SK-N-SH (cell line): ENCODE measurements at places on chromosomes 16 and 17. TPM values are rescaled to one million over a fixed set of nuclear protein-coding genes. Genes with fewer than 3 reads are reported as not detected.

DNA sequence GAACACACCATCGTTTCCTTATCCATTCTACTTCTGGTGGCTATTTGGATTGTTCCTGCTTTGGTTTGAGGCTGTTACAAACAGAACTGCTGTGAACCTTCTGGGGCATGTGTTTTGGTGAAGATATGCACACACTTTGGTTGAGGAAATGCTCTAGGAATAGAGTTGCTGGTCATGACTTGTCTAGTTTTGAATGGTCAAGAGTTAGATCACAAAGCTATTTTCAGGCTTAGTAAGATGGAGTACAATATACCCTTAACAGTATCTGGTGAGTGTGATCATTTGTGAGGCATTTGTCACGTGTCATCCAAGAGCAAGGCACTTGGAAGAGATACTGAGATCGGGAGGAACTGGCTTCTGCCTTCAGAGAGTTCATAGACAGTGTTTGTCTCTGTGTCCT, 47.0 kb upstream of the CACNG5 start:
- no peak overlapping the region for H3K4me3 ChIP-seq
- no peak for DNase-seq
- peaks cover 80% of the 10 kb centered on the region for H3K36me3 ChIP-seq

GRCh38 chr16:373020-373598, 2.8 kb upstream of the MRPL28 start:
- no peaks in the 10 kb centered on the region for H3K27me3 ChIP-seq
- peaks cover 20% of the 10 kb centered on the region; the same call in 1 of the 2 replicates for H3K4me1 ChIP-seq
- no peak overlapping the region for H3K27ac ChIP-seq

DNA sequence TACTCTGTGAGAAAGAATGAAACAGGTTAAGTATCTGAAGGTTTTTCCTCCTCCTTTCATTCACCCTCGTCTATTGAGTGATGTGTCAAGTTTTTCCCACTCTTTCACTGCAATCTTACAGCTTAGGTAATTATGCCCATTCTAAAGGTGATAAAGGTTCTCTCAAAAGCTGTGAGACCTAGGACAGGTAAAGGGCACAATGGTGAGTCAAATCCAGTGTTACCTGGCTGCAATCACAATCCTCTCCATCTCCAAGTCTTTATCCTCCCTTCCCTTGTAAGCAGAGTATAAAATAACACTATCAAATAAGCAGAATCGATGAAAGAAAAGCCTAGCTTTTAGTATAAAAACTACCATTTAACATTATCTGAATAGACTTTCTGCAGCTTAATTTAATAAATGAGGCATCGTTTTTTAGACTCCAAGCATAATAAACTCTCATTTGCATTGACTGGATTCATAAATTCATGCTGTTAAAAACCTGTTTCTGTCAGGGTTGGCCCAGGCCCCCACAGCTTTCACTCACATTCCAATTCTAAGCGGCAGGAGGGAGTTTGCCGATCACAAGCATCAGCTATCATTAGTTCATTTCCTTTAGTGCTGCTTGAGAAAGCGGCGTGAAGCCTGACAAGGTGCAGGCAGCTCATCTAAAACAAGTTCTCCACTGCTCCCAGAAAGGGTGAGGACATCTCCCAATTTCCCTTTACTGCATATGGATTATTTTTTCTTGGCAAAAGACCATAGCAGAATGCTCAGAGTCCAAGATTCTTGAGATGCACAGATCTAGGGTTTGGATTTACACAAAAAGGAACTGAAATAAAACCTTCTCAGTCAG, 67.8 kb downstream of the CDH8 start:
- H3K4me1 ChIP-seq: no peaks in the 10 kb centered on the region
- no peaks in the 10 kb centered on the region for H3K36me3 ChIP-seq
- H3K4me3 ChIP-seq: no peak overlapping the region
- no peak for DNase-seq

DNA sequence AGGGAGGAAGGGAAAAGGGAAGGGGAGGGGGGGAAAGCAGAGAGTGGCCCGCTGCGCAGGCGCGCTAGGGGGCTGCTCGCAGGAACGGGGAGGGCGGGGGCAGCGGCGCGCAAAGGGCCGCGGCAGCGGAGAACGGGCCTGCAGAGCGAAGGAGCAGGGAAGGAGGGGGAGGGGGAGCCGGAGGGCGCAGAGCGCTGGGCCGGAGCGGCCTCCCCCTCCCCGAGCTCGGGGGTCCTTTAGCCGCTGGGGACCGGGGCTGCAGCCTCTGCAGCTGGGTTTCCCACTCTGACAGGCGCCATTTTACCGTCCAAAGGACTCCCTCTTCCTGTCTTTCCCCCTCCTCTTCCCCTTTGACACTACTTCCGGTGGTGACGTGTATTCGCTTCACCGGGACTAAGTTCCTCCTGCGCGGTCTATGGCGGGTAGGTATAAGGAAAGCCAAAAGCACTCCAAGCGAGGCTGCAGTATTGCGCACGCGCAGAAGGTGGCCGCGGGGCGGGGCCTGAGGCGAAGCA, at the start of gene CTDNEP1:
CTDNEP1 (minus strand) TSS at position 74 of the 515 bp plus-strand sequence. CDS start 438 bp downstream, outside the sequence.
- H3K4me1 ChIP-seq: peaks cover 23% of the 10 kb centered on the region
- DNase-seq: peak; percentile 96
- H3K36me3 ChIP-seq: peaks cover 19% of the 10 kb centered on the region
- no peaks in the 10 kb centered on the region for H3K27me3 ChIP-seq
- peak within 1 kb of the TSS; percentile 97 for H3K27ac ChIP-seq

GRCh38 chr16:88007321-88007731, 56.1 kb downstream of the BANP start:
- peaks cover 37% of the 10 kb centered on the region for H3K36me3 ChIP-seq
- H3K4me1 ChIP-seq: no peaks in the 10 kb centered on the region
- H3K4me3 ChIP-seq: no peak overlapping the region
- no peaks in the 10 kb centered on the region for H3K27me3 ChIP-seq
- DNase-seq: no peak
- no peak overlapping the region; the same call in 1 of the 2 replicates for H3K27ac ChIP-seq

GRCh38 chr17:72151565-72152386, 31.0 kb downstream of the SOX9 start:
- no peaks in the 10 kb centered on the region for H3K36me3 ChIP-seq
- H3K27me3 ChIP-seq: no peaks in the 10 kb centered on the region
- peaks cover 16% of the 10 kb centered on the region for H3K4me1 ChIP-seq

DNA sequence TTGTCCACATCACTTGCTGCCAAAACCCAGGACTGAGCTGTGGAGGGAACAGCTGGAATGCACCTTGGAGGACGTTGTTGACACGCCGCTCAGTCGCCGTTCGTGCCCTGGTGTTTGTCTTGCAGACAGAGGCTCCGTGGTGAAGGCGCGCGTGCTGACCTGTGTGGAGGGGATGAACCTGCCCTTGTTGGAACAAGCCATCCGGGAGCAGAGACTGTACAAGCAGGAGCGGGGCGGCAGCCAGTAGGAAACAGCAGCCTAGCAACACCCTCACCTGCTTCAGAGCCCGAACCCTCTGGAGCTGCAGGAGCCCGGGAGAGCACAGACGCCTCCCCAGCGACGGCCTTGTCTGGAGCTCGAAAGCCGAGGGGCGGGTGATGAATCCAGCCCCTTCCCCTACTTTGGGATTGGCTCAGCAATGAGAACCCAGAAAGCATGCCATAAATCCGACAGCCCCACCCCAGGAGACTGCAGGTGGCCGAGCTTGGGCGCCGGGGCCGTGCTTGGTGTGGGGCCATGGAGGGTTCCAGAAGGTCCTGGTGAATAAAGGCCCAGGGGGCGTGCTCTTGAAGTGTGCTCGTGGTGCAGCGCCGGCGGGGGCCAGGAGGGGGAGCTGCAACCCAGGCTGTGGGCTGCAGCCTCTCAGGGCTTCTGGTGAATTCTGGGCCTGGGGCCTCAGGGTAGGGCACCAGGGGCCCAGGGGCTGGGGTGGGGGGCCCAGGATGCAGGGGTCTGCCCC, 470 bp upstream of the CDK3 start:
- H3K36me3 ChIP-seq: no peaks in the 10 kb centered on the region
- no peak overlapping the region; the same call in 1 of the 2 replicates for H3K4me3 ChIP-seq
- peak; percentile 98 for DNase-seq
- H3K4me1 ChIP-seq: no peaks in the 10 kb centered on the region

GRCh38 chr16:51129105-51129504, 22.0 kb downstream of the SALL1 start:
- H3K27me3 ChIP-seq: no peaks in the 10 kb centered on the region
- H3K4me3 ChIP-seq: no peak overlapping the region
- H3K36me3 ChIP-seq: no peaks in the 10 kb centered on the region
- no peak for DNase-seq
- H3K27ac ChIP-seq: no peak overlapping the region

ADAD2 gene
- polyA plus RNA-seq: not detected in 2 replicates

PIRT gene
- polyA plus RNA-seq: not detected in 2 replicates

RAB26 gene
- polyA plus RNA-seq: 14.3 and 19.5 TPM in 2 replicates

KRT12 gene
- polyA plus RNA-seq: not detected in 2 replicates

SLFN12L gene
- polyA plus RNA-seq: not detected in 2 replicates

PALB2 gene
- polyA plus RNA-seq: 3.3 and 4.5 TPM in 2 replicates

RAB11FIP4 gene
- 7.1 and 9.4 TPM in 2 replicates for polyA plus RNA-seq

TLCD2 gene
- polyA plus RNA-seq: 1.3 and 1.9 TPM in 2 replicates
